Transverse colon (tissue), 4 donors: ENCODE measurements at places on chromosomes 5 and 9. TPM values are rescaled to one million over a fixed set of nuclear protein-coding genes. Genes with fewer than 3 reads are reported as not detected.
A peak's percentile ranks its signal among the peaks of the same experiment; 100 is the strongest.

ANKH gene
- total RNA-seq: 66.2 TPM

CRHBP gene
- 0.79 TPM for total RNA-seq

GSN gene
- 855 TPM for total RNA-seq

GRCh38 chr5:129670957-129671500 lies 76.9 kb upstream of the MINAR2 start:
- H3K4me3 ChIP-seq: no peak overlapping the region
- H3K27ac ChIP-seq: no peak overlapping the region
- no peaks in the 10 kb centered on the region for H3K27me3 ChIP-seq
- H3K36me3 ChIP-seq: no peaks in the 10 kb centered on the region

GRCh38 chr9:130421802-130422276 lies 22.9 kb upstream of the ASS1 start:
- no peaks in the 10 kb centered on the region for H3K27me3 ChIP-seq
- H3K36me3 ChIP-seq: no peaks in the 10 kb centered on the region
- H3K4me3 ChIP-seq: no peak overlapping the region

DNA sequence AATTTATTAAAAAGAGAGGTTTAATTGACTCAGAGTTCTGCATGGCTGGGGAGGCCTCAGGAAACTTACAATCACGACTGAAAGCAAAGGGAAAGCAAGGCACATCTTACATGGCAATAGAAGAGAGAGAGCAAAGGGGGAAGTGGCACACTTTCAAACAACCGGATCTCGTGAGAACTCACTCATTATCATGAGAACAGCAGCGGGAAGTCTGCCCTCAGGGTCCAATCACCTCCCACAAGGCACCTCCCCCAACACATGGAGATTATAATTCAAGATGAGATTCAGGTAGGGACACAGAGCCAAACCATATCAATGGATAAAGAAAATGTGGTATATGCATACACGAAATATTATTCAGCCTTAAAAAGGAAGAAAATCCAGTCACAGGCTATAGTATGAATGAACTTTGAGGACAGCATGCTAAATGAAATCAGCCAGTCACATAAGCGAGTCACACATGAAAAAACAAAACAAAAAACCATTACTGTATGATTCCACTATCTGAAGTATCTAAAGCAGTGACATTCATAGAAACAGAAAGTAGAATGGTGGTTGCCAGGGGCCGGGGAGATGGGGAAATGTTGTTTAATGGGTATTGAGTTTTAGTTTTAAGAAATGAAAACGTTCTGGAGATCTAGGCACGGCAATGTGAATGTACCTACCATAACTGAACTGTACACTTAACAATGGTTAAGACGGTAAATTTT lies 83.4 kb upstream of the PCA3 start:
- no peak overlapping the region for H3K27ac ChIP-seq
- no peak for DNase-seq
- no peaks in the 10 kb centered on the region for H3K27me3 ChIP-seq
- no peak overlapping the region for H3K4me3 ChIP-seq
- no peaks in the 10 kb centered on the region for H3K36me3 ChIP-seq

- no peaks in the 10 kb centered on the region for H3K36me3 ChIP-seq
- no peaks in the 10 kb centered on the region for H3K4me1 ChIP-seq
- no peaks in the 10 kb centered on the region for H3K27me3 ChIP-seq
- DNase-seq: no peak
- no peak overlapping the region for H3K27ac ChIP-seq
- no peak overlapping the region for H3K4me3 ChIP-seq
Measured at GRCh38 chr5:168348084-168348414, 56.6 kb downstream of the WWC1 start.

- H3K4me1 ChIP-seq: no peaks in the 10 kb centered on the region
- no peaks in the 10 kb centered on the region for H3K36me3 ChIP-seq
- no peak overlapping the region for H3K4me3 ChIP-seq
- H3K27ac ChIP-seq: no peak overlapping the region
- no peaks in the 10 kb centered on the region for H3K27me3 ChIP-seq
- DNase-seq: no peak
Measured at GRCh38 chr9:134688231-134688630, 46.6 kb downstream of the COL5A1 start.

DNA sequence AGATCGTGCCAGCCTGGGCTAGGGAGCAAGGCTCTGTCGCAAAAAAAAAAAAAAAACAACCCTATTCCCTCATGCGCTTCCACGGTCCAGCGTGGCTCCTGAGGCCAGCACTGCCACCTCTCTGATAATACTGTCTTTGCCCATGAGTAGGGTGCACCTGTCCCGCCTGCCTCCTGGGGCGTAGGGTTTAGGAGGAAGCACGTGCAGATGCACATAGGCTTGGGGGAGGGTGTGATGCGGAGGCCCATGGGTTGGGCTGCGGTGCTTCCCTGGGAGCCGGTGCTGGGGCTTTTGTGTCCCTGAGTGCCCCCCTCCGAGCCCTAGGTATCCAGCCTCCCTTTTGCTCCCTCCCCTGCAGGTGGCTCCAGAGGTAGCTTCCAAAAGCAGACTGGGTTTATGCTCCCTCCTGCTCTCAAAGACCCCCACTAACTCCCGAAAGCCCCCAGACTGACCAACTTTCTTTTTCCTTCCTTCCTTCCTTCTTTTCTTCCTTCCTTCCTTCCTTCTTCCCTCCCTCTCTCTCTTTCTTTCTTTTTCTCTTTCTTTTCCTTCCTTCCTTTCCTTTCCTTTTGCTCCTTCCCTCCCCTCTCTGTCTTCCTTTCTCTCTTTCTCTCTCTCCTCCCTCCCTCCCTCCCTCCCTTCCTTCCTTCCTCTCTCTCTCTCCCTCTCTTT lies 12.8 kb downstream of the FGFR4 start:
- peak; percentile 41 for DNase-seq
- H3K27ac ChIP-seq: peak overlapping the region; percentile 60
- peaks cover 24% of the 10 kb centered on the region for H3K4me1 ChIP-seq
- H3K4me3 ChIP-seq: no peak overlapping the region

- peak overlapping the region; percentile 55 for H3K4me3 ChIP-seq
- peaks cover 16% of the 10 kb centered on the region for H3K27me3 ChIP-seq
- peak; percentile 36 for DNase-seq
- peaks cover 6% of the 10 kb centered on the region for H3K4me1 ChIP-seq
Measured at GRCh38 chr5:171450423-171451331, 31.2 kb downstream of the FGF18 start.

DNA sequence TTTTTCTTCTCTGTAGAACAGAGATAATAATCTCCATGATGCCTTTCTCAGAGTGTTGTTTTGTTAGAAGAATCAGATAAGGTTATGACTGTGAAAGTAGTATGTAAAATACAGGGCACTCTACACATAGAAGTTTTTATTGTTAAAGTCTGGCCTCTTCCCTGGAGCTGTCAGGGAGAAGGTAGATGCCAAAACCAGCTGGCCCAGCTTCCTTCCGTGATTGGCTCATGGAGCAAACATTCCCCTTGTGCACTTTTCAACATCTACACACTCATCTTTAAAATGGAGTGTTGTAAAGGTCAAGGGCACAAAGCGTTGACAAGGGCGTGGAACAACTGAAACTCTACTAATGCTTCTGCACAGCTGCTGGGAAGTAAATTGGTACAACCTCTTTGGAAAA lies 7.4 kb upstream of the RNF183 start:
- H3K4me3 ChIP-seq: no peak overlapping the region
- no peak overlapping the region for H3K27ac ChIP-seq
- DNase-seq: no peak
- no peaks in the 10 kb centered on the region for H3K4me1 ChIP-seq

GRCh38 chr9:134390537-134390936 lies 64.3 kb downstream of the RXRA start:
- H3K27me3 ChIP-seq: no peaks in the 10 kb centered on the region
- H3K36me3 ChIP-seq: no peaks in the 10 kb centered on the region
- peaks cover 83% of the 10 kb centered on the region for H3K4me1 ChIP-seq
- no peak overlapping the region for H3K4me3 ChIP-seq

- no peaks in the 10 kb centered on the region for H3K36me3 ChIP-seq
- no peaks in the 10 kb centered on the region for H3K4me1 ChIP-seq
- no peaks in the 10 kb centered on the region for H3K27me3 ChIP-seq
- no peak for DNase-seq
- H3K27ac ChIP-seq: no peak overlapping the region
- no peak overlapping the region for H3K4me3 ChIP-seq
Measured at GRCh38 chr9:135766251-135766650, 64.3 kb downstream of the KCNT1 start.

DNA sequence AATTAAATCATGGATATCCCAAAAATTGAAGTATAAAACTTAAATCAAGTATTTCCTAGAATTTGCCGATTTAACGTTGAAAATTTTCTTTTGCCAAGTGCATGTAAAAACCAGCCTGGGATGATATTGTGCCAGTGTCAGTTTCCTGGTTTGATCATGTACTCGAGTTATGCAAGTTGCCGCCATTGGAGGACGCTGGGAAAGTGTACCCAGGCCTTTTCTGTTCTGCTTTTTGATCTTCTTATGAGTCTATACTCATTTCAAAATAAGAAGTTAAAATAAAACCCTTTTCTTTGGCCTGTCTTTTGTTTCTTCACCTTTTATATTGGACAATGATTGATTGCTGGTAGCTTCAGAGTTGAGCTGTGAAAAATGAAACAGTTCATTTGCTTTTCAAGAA lies 93.1 kb upstream of the NFIL3 start:
- no peaks in the 10 kb centered on the region for H3K4me1 ChIP-seq
- no peak overlapping the region for H3K4me3 ChIP-seq
- DNase-seq: no peak
- no peaks in the 10 kb centered on the region for H3K27me3 ChIP-seq
- no peak overlapping the region for H3K27ac ChIP-seq
- no peaks in the 10 kb centered on the region for H3K36me3 ChIP-seq

DNA sequence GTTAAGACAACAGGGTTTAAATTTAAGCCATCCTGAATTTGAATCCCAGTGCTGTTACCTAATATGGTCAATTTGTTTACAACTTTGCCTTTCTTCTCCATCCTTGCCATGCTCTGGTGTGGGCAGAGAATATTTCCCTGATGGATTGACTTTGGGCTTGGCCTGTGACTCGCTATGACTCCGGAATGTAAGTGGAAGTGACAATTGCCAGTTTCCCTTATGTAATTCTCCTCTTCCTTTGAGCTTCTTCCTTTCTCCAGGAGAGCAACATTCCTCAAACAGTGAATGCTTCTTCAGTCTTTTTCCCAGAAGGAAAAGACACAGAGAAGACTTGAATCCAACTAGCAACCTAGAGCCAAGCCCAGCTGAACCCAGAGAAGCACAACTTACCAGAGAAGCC lies 159.1 kb downstream of the LURAP1L start:
- H3K36me3 ChIP-seq: no peaks in the 10 kb centered on the region
- no peaks in the 10 kb centered on the region for H3K27me3 ChIP-seq
- H3K27ac ChIP-seq: no peak overlapping the region
- DNase-seq: no peak
